ENCODE measurements at places on chromosomes 11 and 22.

DNA sequence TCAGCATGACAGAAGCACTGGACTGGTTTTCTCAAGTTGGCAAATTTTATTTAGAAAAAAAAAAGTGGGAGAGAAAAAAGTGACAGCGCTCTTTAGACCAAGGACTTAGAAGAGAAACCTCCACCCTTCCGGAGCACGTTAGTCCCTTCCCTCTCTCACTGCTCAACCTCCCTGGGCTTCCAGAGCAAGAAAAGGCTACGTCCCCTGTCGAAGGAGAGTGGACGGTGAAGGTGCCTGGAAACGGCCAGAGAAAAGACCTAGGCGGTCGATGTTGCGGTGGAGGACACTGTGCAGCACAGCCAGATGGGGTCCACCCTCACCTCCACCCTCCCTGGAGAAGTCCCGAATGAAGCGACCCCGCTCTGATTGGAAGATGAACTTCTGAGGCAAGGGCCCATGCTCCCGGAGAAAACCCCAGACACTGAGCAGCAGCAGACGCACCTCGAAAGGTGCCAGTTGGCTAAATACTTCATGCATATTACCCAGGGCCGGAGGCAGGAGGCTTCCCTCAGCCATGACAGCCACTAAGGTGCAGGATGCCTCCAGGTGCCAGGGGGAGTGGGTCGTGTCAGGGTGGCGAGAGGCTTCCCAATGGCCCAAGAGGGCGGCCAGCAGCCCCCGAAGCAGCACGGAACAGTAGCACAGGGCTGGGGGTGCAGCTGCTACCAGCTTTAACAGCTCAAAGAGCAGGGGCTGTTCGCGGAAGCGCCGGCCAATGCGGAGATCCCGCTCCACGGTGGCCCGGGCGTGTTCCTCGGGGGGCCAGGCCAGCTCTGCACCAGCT lies 604 bp upstream of the GANAB start:
- no peak for DNase-seq

- no peak for DNase-seq
Observed at GRCh38 chr11:95486979-95487378, 256.0 kb upstream of the SESN3 start.

GRCh38 chr22:37768273-37768672 lies 39.5 kb upstream of the GCAT start:
- no peak for DNase-seq

GRCh38 chr11:111734101-111734953 lies 31.9 kb downstream of the PPP2R1B start:
- DNase-seq: no peak

Measured in iris pigment epithelial cell (primary cell).